Fibroblast of the conjunctiva (primary cell): ENCODE measurements at places on chromosomes 1 and 21.
A peak's percentile ranks its signal among the peaks of the same experiment; 100 is the strongest.

DNA sequence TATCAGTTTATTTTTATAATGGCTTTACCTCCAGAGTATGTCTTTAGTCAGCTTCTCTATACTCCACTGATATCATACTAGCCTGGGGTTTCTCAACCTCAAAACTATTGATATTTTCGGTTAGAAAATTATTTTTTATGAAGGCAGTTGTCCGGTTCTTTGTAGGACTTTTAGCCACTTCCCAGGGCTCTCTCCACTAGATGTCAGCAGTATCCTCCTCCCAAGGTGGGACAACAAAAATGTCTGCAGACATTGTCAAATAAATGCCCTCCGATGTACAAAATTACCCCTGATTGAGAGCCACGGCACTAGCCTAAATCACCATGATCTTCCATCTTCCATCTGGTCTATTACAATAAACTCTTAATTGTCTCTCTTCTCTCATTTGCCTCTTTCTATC is 4.1 kb upstream of the GRIK1 start:
- DNase-seq: no peak

GRCh38 chr1:94025383-94026340 is 95.3 kb downstream of the ABCA4 start:
- peak; percentile 63 for DNase-seq

DNA sequence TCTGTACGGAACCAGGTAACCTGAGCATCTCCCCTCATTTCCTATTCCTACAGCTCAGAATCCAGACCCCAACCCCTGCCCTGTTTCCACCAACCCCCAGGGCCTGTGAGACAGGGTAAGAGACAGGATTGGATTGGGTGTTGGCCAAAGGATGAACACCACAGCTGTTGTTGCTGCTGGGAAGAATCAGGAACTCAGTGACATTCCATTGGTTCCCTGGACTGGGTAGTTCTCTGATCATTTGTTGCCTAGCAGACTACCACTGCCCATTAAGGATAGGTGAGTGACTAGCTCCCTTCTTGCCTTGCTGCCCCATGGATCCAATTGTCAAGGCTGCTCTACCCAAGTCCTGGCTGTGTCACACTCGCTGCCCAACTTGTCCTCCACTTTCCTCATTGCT is 10.0 kb downstream of the NCSTN start:
- DNase-seq: no peak

GRCh38 chr1:187228790-187229189 is 400.0 kb downstream of the PLA2G4A start:
- DNase-seq: no peak

DNA sequence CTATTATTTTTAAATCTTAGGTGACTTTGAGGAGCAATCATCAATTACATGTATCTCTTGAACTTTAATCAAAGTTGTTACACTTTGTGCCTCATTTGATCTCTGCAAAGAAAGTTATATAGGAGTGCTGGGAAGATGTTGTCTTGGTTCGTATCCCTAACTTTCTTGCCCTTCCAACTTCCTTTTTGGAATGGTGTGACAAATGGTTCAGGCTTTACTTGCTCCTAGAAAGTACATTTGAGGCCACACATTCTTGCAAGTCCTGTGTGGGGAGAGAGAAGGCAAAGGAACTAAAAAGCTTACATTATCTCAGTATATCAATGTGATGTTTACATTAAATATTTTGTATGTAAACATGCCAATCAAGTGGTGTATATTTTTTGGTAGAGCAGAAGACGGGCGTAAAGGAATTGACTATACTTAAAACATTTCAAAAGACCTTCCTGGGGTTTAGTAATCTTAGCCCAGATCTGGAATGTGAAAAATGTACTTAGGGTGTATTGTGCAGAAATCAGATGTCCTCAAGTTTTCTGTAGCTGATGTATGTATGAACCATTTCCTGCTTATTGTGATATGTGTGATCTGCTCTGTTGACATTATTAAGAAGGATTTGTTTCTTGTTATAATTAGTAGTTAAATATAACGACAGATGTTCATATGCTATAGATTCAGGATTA is 59.2 kb downstream of the USP25 start:
- no peak for DNase-seq

GRCh38 chr1:203104789-203105390 is 19.1 kb upstream of the MYOG start:
- no peak for DNase-seq

- peak; percentile 30 for DNase-seq
Measured at GRCh38 chr1:20981915-20982314, 194.8 kb downstream of the EIF4G3 start.

GRCh38 chr1:202210385-202210784 is 16.8 kb downstream of the LGR6 start:
- no peak for DNase-seq
